ENCODE measurements at places on chromosomes 12 and 14.

DNA sequence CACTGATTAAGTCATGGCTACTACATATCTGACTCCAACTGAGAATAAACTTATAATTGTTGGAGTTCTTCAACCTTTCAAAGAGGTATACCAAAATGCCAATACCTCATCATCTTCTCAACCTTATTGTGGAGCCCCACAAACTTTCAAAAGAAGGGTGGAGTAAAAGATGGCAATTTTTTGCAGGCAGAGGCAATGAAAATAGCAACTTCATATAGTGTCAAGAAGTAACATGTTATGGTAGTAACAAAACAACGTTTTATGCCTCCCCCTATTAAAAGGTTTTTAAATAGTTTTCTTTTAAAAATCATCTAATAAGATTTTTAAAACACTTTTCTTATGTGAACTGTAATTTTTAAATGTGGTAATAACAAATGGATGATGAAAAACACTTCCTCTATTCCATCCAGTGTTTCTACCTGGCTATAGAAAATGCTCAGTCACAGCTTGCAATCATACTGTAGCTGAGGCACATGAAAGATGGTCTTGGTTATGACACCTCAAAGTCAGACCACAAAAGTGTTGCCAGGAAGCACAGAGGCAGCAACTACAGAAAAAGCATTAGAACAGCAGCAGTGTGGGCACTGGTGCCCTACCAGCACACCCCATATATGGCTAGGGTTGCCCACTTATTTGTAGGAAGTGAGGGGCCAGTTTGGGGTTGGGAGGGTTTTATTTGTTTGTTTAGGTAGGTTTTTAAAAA is 7.0 kb downstream of the PPP1R12A start:
- no peak for DNase-seq

DNA sequence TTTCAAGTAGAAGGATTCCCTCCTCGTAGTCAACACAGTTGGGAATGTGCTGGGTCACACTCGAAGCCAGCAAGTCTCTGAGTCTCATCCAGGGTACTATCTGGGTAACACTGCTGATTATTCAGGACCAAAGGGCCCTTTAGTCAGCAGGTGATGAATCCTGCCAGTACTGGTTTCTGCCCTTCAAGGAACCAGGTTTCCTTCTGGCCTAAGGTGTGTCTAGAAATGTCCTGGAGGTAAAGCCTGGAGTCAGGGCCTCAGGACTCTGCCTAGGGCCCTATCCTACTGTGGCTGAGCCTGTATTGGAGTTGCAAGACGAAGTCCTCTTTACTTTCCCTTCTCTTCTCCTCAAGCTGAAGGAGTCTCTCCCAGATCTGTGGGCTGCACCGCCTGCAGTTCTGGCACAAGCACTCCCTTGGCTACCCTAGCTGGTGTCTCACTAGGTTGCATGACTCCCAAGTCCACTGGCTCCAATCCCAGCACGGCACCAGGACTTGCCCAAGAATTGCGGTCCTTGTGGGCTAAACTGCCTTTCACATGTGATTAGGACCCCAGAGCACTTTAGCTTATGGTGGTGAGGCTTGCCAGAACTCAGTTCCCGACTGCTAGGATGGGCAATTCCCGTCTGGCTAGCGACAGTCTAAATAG is 193.7 kb upstream of the PDE3A start:
- DNase-seq: no peak

DNA sequence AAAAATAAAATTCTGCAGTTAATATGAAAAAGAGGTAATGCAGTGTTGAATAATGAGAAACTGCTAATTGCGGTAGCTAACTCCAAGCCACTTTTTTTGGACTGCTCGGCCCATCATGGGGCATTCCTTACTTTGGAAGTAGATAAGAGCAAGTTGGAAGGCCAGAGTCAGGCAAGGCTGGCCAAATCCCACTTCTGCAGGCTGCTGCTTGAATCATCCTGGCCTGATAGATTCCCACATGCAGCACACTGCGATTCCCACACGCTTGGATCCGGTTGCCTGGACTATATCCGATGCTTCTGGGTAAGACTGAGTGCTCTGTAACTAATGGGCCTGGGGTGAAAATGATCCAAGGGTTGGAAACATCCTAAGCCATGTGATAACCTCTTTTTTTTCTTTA is 10.6 kb downstream of the EIF2B2 start:
- DNase-seq: no peak

DNA sequence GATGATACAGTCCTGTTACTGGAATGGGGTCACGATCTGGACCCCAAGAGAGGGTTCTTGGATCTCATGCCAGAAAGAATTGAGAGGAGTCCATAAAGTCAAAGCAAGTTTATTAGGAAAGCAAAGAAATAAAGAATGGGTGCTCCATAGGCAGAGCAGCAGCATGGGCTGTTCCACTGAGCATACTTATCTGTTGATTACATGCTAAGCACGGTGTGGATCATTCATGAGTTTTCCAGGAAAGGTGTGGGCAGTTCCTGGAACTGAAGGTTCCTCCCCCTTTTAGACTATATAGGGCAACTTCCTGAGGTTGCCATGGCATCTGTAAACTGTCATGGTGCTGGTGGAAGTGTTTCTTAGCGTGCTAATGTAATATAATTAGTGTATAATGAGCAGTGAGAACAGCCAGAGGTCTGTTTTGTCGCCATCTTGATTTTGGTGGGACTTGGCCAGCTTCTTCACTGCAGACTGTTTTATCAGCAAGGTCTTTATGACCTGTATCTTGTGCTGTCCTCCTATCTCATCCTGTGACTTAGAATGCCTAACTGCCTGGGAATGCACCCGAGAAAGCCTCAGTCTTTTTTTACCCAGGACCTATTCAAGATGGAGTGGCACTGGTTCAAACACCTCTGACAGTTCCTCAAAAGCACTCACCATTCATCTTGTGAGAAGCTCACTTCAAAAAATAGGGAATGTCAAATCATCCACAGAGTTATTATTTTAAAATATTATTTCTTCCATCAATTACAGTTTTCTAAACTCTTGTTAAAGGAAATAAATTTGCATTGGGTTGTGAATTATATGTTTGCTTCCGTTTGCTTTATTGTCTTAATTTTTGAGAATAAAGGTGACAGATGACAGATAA is 1358.8 kb upstream of the TMEM132C start:
- DNase-seq: peak; percentile 3

DNA sequence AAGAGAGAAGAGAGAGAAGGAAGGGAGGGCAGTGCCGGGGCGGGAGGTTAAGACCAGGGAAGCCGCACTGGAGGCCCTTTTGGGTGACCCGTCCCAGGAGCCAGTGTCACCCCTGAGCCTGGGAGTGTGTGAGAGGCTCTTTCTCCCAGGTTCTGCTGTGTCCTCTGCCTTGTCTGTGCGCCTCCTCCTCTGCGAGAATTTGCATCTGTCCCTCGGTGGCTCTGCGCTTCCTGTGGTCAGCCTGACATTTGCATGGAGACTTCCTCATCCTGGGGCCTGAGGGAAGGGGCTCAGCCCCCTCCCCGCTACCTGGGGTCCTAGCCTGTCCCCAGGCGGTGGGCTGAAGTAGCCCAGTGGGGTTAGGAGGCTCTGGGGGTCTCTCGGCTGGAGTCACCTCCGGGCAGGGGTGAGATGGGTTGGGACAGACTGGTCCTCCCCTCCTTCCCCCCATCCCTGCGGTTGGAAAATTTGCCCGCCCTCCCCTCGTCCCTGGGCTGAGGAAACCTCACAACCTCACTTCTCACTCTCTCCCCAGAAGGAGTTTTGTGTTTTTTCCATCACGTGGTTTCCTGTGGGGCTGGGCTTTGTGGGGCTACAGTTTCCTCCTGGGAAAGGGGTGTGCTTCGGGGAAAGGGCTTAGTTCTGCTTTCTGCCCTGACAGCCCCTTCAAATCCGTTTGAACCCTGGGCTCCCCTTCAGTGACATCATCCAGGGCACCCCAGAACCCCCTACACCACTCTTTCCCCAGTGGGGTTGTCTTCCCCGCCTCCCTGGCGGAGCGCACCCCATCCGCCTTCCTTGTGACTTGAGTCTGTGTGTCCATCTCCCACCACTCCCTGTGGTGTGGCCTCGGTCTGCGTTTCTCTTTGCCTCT is 2.5 kb downstream of the PTPN6 start:
- DNase-seq: no peak

GRCh38 chr14:99518441-99519346 is 37.5 kb downstream of the CCNK start:
- DNase-seq: peak; percentile 40

DNA sequence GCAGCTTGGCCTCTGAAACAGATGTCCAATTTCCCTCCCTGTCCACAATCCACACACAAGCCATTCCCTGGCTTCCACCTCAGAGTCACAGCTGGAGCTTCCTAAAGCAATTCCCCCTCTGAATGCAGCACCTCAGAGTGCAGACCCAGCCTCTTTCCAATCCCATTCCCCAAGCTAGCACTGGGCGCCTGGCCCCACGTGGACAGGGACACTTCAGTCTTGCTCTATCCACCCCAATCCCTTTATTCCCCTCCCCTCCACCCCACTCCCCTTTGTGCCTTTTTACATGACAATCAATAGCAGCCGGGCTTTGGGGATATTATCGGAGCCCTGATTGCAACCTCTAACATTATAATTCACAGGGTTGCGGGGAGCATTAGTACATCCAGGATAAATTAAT is 292.6 kb downstream of the TTC8 start:
- DNase-seq: no peak

- no peak for DNase-seq
These were observed 113.7 kb downstream of the TRAFD1 start for GRCh38 chr12:112239020-112239419.

DNA sequence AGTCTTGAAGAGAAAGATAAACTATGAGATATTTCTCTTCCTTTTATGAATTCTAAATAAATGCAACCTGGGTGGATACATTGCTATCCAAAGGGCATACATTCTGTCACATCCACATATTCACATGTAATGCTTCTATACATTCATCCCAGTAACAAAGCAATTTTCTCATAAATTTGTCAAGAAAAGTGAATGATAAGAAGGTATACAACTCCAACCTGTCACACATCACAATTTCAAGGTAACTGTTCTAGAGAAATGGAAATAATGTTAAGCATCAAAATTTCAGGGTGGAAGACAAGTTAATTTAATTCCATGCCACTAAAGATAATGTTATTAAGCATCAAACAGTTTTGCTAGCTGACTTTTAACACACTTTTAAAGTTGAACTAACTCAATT is 212.9 kb downstream of the SYT10 start:
- DNase-seq: no peak

DNA sequence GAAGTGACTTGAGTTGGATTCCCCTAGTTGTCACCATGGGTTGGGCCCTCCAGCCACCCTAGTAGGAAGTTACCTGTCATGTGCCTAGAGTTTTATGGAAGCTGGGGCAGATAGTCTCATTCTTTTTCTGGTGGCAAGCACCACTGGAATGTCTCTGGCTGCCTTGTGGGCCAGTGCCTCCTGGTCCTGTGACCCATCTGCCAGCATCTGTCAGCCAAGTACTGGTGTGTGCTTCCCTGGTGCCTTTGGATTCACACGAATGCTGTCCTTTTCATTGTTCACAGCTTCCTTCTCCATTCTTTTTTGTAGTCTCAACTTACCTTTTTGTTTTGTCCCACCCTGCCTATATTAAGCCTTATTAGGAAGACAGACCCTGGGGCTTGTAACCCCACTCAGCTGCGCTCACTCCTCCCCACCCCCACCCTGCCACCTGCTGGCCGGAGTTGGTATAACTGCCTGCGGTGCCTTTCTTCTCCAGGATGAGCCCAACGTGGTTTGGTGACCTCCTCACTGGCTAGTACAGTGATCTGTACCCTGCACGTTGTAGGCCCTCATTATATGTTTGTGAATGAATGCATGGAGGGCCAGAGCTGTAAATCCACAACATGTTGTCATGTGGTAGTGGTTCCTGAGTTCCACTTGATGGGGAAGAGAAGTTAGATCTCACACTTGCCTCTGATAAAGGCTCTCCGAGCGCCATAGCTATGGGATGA is 125.7 kb downstream of the TSPAN9 start:
- DNase-seq: no peak

GRCh38 chr12:131732996-131733615 is 22.2 kb downstream of the SFSWAP start:
- DNase-seq: no peak
